Fibroblast of skin of scalp (primary cell): ENCODE measurements at places on chromosomes 1 and 21.

GRCh38 chr1:40628903-40629292 is 36.6 kb downstream of the RIMS3 start:
- DNase-seq: no peak

DNA sequence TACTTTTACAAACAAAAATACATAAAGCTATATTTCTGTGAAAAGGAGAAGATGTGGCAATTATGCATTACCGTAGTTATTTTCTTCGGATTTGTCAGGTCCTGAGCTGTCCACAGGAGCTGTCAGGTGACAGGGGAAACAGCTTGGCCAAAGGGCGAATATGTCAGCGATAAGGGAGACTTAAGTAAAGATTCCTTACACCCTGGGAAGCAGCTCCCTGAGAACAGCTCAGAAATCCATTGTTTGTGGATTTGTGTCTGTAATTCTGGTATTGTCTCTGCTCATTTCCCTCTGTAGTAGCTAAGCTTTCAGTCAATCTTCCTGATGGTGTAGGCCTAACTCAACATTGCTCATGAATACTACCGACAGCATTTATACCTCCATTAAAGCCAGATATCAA is 7.1 kb upstream of the CD34 start:
- no peak for DNase-seq

- DNase-seq: no peak
These were observed 39.8 kb upstream of the SYT2 start for GRCh38 chr1:202750024-202750423.

- no peak for DNase-seq
These were observed 132.9 kb upstream of the POU3F1 start for GRCh38 chr1:38179483-38179882.

- no peak for DNase-seq
These were observed 189.3 kb downstream of the SLC35F3 start for GRCh38 chr1:234093741-234094140.

DNA sequence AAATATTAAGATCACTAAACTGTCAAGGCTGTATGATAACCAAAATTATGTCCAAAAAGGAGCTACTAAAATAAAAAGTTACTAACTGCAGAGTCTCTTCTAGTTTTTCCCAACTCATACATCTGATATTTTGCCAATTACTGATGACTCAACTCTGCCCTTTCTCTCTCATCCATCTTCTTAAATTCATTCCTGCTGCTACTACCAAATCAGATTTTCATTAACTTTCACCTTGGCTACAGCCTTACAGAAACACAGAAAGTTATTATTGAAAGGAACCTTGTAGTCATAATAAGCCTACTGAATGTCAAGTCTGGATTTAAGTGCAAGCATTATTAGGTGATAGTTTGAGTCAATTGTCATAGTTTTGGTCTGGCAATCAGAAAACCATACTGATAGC is 273.1 kb downstream of the DPYD start:
- peak; percentile 66 for DNase-seq

- DNase-seq: no peak
These were observed 669.3 kb downstream of the MATN1 start for GRCh38 chr1:30054126-30054525.

DNA sequence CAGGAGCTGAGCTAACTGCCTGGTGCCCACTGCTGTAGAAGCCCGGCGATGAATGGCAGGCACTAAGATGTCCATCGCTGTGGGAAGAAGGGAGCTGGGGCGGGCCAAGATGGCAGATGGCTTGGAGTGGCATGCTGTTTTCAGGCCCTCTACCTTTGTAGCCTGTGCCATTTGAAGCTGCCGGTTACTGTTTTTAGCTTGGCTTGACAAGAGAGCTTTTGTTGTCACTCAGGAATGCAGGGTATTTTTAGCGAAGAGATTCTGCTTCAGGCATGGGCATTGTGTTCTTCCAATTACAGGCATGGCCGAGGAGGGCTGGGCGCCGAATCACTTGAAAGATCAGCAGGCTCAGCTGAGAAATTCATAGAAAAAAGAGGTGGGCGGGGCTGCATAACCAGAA is 348.7 kb downstream of the RPS6KC1 start:
- no peak for DNase-seq

- peak; percentile 97 for DNase-seq
These were observed 977 bp upstream of the C1orf174 start for GRCh38 chr1:3900969-3901529.

DNA sequence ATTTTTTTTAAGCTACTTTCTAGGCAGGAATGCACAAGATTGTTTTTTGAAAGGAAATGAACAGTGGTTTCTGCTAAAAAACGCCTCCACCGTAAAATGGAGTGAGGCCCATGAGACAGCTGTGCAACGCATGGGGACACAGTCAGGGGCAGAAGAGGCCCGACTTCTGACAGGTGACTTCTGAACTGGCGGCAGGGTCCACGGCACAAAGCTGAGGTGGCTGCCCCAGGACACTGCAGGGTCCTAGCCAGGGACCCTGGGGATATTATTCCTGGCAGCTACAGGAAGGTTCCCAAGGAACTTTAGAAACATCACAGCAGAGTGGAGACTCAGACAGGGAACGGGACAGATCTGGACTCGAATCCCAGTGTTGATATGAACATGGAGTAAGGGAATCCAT is 75.1 kb downstream of the SIM2 start:
- no peak for DNase-seq

- DNase-seq: peak; percentile 58
These were observed 69.7 kb downstream of the CC2D1B start for GRCh38 chr1:52296345-52296744.

DNA sequence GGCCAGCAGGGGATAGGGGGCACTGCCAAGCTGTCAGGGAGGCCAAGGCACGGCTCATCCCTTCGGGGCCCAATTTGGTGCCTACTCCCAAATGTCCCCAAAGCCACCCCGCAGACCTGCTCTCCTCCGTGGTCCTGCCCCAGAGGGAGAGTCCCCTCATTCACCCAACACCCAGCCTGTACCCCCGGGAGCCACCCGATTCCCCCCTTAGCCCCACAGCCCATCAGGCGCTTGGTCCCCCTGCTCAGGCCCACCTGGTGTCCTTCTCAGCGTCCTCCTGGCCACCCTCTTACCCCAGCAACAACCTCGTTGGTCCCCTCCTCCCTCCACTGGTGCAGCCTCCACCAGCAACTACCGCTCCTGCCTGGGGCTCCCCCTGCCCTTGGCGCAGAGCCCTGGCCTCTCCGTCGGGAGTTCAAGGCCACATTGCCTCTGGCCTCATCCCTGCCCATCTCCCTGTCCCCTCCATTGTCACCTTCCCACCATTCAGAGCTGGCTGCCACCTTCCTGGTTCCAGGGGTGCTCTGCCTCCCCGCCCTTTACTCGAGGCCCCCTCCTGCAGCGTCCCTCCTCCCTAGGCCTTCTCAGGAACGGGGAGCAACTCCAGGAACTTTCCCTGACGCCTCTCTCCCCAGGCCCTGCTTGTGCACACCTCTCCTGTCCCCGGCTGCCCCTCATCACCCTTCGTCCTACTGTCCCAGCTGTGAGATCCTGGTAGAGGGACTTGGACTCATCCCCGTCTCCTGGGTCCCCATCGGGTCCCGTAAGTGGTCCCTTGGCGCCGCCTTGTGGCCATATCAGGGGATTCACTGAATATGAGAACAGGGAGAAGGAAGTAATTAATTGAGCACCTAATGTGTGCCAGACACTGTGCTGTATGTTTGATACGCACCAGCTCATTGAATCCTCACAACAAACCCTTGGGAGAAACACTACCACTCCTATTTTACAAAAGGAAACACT is 73.9 kb downstream of the RAP1GAP start:
- DNase-seq: peak; percentile 68

GRCh38 chr1:183282101-183282855 is 96.2 kb downstream of the LAMC2 start:
- no peak for DNase-seq

DNA sequence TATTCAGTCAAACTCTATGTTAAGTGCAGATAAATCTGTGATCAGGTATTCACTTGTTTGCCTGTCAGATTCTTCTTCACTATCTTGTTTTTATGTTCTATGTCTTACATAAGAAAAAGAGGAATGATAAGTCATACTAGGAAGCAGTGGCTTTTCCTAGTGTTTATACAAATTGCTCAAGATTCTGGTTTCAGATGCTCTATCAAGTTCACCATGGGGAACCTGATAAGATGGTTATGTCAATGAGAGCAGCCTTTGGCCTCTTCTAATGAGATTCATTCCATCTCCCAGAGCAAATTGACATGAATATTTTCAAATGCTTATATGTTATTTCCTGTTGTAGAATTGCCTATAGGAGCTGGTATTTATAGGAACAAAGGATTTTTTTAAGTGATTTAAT is 218.8 kb upstream of the TMPRSS15 start:
- DNase-seq: no peak

DNA sequence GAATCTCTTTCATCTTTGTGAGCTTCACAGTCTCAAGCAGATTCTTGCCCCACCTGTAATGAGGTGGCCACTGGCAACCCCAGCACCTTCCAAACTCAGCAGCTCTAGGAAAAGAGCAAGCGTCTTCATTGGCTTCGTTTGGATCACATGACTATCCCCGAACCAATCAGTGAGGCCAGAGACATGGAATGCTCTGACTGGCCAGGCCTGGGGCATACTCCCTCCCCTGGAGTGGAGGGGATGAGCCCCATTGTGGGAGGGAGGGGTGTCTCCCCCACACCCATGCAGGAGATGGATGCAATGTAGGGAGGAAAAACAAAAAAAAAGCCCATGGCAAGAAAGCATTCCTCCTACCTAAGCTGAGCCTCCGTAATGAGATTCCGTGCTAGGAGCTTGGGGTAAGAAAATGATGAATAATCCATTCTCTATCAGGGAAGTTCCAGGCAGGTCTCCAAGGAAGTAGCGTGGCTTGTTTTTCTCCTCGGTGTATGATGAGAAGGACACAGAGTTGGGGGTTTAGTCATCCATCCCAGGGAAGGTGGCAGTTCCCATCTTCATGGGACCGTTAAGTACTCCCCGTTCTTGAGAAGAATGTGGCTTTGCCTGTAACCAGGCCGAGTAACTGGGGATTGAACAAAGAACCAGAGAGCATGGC is 32.7 kb downstream of the FHAD1 start:
- no peak for DNase-seq

DNA sequence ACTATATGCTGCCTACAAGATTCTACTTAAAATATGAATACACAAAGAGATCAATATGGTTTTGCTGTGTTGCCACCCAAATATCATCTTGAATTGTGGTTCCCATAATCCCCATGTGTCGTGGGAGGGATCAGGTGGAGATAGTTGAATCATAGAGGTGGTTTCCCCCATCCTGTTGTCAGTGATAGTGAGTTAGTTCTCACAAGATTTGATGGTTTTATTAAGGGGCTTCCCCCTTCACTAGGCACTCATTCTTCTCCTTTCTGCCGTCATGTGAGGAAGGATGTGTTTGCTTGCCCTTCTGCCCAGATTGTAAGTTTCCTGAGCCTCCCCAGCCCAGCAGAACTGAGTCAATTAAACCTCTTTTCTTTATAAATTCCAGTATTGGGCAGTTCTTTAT is 654.4 kb upstream of the NR5A2 start:
- no peak for DNase-seq

DNA sequence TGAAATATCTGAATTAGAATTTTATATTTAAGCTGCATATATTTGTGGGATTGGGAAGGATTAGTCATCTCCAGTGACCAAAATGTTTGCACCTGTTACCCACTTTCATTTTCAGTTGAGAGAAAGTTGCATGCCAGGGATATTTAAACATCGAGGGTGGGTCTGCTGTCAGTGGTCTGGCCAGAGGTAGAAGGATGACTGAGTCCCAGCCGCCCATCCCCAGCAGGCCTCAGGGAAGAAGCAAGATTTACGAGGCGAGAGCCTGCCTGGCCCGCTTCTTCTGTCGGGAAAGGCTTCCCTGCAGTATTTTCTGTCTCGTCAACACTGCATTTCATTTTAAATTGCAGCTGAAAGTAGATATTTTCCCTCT is 1.4 kb upstream of the MAN1C1 start:
- DNase-seq: no peak

GRCh38 chr1:65153635-65154034 is 5.6 kb downstream of the AK4 start:
- DNase-seq: no peak

GRCh38 chr1:231395076-231395997 is 26.8 kb downstream of the EGLN1 start:
- DNase-seq: peak; percentile 92
